ENCODE measurements at places on chromosomes 16 and 17.
A peak's percentile ranks its signal among the peaks of the same experiment; 100 is the strongest.

- DNase-seq, result no peak
Observed at GRCh38 chr17:63573634-63574033, 23.4 kb downstream of the DCAF7 start.

- no peak for DNase-seq
Observed at GRCh38 chr16:22198547-22199293, 7.4 kb upstream of the EEF2K start.

DNA sequence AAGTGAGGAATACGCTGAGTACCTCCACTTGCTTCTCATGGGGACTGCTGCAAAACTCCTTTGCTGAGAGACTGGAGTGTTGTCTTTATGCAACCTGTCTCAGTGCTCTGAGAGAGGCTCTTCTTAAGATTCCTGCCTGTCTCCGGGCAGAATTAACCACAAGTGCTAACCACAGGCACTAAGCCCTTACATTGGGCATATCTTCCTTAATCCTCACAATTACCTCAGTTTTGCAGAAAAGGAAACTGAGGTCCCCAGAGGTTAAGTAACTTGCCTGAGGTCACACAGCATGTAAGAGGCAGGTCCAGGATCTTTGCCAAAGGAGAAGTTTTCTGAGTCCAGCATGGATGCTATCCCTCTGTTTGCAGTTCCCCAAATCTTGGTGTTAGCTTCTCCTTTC lies 86.0 kb downstream of the GP2 start:
- DNase-seq, result no peak

GRCh38 chr17:36188891-36189306 lies 7.7 kb downstream of the CCL3L1 start:
- DNase-seq, result peak; percentile 83

GRCh38 chr17:5508810-5509209 lies 22.4 kb downstream of the MIS12 start:
- no peak for DNase-seq

GRCh38 chr17:13727441-13728171 lies 125.9 kb upstream of the HS3ST3A1 start:
- no peak for DNase-seq

DNA sequence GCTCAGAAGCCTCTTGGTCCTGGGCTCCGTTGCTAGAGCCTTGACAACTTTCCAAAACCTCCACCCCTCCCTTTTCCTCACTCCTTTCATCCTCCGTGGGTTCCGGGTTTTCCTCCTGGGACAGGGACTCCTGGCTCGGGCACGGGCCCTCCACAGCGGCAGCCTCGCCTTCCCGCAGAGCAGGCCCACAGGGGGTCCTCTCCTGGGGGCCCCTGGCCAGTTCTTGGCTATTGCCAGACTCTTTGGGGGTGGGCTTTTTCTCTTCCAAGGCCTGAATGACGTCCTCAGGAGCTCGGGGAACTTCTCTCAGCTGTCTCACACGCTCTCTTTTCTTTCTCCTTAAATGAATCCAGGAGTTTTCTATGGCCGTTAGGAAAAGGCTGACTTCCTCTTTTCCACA lies 19.3 kb upstream of the MNT start:
- DNase-seq, result no peak

DNA sequence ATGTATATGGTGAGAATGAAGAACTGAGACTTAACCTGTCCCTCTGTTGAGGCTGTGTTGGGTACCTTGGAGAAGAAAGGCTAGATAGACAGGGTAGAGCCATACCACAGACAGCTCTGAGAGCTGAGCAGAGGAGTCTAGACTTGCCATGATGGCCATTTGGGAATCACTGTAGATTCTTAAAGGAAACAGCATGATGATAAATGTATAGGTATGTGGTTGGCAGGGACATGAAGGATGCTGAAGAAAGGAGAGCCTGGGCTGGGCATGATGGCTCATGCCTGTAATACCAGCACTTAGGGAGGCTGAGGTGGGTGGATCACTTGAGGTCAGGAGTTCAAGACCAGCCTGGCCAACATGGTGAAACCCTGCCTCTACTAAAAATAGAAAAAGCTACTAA lies 114.4 kb upstream of the HAS3 start:
- DNase-seq, result no peak

DNA sequence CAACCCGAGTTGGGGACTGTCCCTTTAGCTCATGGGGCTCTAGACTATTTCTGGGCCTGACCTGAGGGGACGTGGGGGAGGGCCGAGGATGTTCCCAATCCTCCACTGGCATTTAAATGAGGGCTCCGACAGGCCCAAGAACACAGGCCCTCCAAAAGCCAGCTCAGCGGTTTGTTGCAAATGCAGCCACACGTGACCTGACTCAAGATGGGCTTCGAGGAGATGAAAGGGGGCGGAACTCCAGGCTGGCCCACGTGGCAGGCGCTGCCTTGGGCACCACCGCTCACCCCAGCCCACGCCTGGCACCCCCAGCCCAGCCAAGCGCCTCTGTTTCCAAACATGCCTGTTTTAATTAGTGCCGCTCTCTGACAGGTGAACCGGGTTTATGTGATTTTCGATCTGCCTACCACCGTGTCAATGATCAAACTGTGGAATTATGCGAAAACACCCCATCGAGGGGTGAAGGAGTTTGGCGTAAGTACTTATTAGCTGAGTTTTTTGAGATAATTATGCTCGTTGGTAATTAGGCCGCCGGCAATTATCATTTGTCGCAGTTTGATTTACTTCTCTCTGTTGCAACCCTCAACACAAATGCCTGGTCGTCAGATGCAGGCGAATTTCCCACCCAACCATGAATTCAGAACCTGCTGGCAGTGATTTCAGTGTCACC lies 226.7 kb downstream of the KATNIP start:
- no peak for DNase-seq

GRCh38 chr17:9238340-9239245 lies 217.3 kb downstream of the NTN1 start:
- DNase-seq, result no peak

DNA sequence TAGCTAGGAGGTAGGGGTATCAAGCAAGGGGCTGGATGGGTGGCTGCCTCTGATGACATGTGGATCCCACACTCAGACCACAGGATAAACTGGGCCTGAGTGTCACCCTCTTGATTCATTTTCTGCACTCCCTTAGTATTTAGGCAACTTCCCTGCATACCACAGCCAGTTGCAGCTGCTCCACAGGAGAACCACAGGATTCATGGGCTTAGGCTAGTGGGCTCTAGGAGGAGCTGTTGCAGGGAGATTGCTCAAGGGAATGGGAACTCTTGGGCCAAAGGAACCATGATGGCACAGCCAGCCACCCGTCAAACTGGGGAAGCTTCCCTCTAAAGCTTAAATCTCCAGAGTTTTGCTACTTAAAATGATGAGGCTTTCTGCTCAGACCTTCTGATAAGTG lies 269.7 kb upstream of the ASIC2 start:
- DNase-seq, result no peak

DNA sequence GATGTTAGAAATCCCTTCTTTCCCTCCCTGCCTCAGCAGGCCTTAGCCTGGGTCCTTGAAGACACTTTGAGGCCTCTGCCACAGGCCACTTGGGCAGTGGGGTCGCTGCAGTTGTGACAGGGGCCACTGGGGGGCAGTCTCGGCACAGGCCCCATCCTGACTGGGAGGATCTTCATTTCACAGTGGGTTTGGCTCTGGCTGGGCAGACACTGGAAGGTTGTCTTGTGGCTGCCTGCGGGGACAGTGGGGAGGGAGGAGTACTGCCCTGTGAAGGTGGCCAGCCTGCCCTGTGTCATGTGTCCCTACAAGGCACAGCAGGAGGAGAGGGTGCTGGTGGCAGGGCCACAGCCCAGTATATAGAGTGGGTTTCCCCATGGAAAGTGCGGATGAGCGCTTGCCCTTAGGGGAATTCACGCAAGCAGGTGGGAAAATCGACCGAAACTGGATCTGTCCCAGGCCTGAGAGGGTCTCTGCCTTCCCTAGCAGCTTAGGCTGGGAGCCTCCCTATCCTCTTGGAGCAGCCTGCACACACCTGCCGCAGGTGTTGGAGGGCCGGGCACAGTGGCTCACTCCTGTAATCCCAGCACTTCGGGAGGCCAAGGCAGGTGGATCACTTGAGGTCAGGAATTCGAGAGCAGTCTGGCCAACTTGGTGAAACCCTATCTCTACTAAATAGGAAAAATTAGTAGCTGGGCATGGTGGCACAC lies 28.8 kb downstream of the GINS2 start:
- peak; percentile 57 for DNase-seq

GRCh38 chr17:75950855-75951554 lies 10.2 kb upstream of the FBF1 start:
- no peak for DNase-seq

- DNase-seq, result no peak
Observed at GRCh38 chr17:61488878-61489718, 36.9 kb downstream of the TBX4 start.

GRCh38 chr17:53100126-53100525 lies 722.6 kb upstream of the KIF2B start:
- no peak for DNase-seq

DNA sequence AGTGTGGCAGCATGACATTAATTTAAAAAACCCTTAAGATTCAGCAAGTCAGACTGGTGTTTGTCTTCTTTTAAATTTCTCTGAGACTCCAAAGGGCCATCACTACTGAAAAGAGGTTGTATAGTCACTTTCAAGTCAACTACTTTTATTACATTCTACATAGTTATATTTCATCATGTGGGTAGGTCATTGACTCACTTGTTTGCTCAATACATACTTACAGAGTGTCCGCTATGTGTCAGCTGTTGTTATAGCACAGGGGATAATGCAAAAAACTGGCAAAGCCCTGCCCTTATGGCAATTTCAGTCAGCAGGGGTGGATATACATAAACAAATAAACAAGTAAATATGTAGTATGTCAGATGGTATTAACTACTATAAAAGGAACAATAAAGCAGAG lies 2.5 kb upstream of the MYH4 start:
- DNase-seq, result no peak

DNA sequence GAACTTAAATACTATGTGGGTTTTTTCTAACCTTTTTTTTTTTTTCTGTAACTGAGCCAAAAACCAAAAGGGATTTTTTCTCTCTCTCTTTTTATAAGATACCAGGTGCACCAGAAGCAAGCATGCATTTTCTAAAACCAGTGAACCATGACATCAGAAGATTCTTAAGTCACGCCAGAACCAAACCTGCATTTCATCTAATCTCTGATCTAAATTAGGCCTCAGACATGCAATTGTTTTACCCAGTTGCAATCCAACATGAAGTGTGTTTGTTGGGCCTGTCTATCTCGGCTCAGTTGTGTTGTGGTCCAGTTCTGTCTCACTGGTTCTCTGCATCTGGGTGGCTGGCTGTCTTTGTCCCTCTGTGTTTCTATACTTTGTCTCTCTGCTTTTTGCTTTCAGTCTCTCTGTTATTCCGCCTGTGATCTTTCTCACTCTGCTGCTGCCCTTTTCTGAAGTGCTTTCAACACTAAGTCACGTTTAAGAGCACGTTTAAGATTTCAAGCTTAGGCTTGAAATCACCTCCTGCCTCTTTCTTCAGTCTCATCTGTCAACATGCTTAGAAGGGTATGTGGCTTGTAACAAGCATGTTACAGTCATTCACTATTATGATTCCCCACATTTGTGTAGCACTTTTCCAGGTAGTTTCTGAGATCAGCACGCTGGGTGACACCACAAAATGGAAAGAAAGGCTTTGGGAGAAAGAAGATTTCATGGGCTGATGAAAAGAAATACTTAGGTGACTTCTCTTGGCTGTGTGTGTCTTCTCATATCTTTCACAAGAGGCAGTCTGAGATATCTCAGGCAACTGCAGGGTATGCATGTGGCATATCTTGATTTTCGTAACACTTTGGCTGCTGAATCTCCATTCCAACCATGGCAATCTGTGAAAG lies 488.9 kb downstream of the SHISA9 start:
- DNase-seq, result no peak

DNA sequence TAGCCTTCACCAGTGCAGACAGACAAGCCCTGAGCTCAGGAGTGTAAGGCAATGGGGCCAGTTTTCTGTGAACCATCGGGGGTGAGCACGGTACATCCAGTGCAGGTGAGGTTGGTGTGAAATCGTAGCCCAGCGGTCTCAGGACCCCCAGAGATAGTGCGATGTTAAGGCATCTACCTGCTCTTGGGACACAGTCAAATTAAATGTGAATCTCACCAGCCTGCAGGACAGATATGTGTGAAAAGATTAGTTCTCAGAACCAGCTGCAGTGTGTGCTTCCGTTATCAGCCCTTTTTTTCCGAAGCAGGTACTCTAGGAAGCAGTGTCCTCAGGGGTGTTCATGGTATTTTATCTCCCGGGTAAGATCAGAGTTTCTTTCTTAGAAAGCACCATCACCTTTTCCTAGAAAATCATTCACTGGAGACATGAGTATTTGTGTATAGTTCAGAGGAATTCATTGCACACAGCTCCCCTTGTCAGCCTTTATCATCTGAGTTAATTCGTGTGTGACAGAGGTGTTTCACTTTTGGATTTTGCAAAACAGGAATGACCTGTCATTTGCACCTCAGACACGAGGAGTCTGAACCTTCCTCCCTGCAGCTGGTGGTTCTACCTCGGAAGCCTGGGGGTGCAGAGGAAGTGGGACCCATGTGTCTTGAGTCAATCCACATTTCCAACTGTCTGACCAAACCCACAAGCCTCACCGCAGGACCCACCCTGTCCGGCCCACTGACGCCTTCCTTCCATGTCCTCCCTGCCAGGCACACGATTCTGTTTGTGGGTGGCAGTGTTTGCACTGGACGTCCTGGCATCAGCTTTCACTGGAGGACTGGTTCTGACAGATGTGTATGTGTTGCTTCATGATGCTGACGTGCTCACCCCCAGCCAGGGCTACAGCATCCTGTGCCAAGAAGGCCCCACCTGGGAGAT lies 107.8 kb downstream of the CLEC16A start:
- peak; percentile 97 for DNase-seq

GRCh38 chr16:12543700-12544476 lies 259.8 kb downstream of the CPPED1 start:
- DNase-seq, result no peak

DNA sequence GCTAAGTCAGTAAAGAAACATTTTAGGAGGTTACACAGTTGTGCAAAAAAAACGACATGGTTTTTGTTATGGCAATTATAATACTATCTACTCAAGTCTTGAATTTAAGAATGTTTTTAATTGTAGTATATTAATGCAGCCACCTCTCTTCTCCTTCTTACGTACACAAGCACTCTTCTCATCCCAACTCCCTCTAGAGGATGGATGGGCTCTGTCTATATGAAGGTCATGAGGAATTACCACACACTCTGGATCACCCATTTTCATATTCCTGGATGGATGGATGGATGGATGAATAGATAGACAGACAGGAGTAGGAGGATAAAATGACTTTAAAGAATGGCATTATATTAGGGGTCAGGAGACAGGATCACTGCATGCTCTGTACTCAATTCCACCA lies 120.0 kb downstream of the PHKB start:
- DNase-seq, result no peak

Measured in stimulated activated effector memory CD8-positive, alpha-beta T cell treated with anti-CD3 and anti-CD28 coated beads, Interleukin-12 subunit alpha, Interleukin-12 subunit beta, amount 100 ng/mL, for 72 hours (primary cell).